ENCODE measurements at places on chromosomes 4 and X. TPM values are rescaled to one million over a fixed set of nuclear protein-coding genes. Genes with fewer than 3 reads are reported as not detected.

- no peak for DNase-seq
Observed at GRCh38 chr4:142202404-142203332, 566.3 kb downstream of the IL15 start.

- no peak for DNase-seq
Observed at GRCh38 chr4:113555868-113556267, 205.7 kb downstream of the CAMK2D start.

GRCh38 chr4:23903859-23904438 lies 14.1 kb upstream of the PPARGC1A start:
- no peak for DNase-seq

GRCh38 chrX:128106630-128107029 lies 54.4 kb upstream of the ACTRT1 start:
- no peak for DNase-seq

GRCh38 chrX:9467751-9468150 lies 2.9 kb downstream of the TBL1X start:
- DNase-seq: no peak

The NAP1L3 gene
- 0.39 TPM for total RNA-seq

The MFAP3L gene
- 15.2 TPM for total RNA-seq

The MAGED4 gene
- total RNA-seq: 33.4 TPM

All from dermis microvascular lymphatic vessel endothelial cell (primary cell).